NCI-H1417 treated with DMSO at 0.1 percent for 48 hours (cell line): ENCODE measurements at places on chromosomes 3 and 15.

DNA sequence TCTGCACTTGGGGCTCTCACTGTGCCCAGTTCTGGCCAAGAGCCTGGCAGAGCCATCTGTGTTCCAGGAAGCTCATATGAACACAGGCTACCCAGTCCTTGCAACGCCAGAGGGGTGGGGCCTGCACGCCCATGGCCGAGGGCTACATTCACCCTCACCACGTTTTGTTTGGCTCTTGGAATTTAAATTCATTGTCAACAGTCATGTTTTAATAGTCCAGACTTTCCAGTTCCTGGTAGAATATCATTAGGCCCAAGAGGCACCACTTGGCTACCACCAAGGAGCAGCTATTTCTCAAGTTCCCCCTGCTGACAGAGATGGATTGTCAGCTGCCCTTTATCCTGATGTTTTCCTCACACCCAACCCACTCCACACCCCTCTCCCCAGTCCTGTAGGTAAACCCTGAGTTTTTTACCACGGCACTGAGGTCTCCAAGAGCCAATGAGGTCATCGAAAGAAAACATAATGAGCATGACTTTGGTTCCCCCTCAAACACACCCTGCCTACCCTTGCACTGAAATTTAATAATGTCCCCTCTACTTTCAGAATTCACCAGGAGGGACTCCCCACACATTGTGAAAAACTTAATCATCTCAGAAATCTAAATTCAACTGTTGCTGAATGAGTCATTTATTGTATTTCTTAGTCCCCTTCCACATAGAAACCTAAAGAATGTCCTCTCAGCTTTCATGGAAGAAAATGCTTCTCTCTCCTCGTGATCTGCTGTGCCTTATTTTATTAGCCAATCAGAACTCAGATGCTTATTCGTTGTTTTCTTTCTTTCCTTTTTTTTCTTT lies 125.1 kb downstream of the SHQ1 start:
- no peak for DNase-seq

DNA sequence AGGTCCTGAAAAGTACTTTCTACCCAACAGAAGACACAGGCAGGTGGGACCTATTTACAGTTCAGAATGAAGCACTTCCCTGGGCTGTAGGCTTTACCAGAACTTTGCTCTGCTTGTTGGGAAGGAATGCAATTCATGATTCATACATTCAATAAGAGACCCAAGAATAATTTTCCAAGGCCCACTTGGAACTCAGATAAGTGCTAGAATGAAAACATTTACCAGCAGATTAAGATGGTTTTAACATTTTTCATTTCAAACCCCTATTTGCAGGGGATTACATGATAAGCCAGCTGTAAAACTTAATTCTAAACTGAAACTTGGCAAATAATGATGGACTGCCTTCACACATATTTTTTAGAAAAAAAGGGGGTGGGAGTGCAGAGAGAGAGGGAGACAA lies 417.2 kb downstream of the ERC2 start:
- no peak for DNase-seq

DNA sequence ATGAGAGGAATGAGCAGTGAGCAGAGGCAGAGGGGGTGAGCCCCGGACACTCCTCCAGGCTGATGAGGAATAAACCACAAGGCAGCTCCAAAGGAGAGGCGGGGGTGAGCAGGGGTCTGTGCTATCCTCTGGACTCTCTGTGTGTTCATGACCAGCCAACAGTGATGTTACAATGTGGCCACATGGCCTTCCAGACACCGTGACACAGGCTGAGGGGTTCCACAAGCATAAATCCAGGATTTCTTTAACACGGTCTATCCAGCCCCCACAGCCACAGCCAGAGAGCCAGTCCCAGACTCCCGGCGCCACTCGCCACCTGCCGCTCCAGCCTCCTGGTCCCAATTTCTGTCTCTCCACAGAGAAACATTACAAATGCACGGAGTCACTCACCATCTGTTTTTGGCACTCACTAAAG lies 24.4 kb downstream of the XXYLT1 start:
- DNase-seq, result no peak

DNA sequence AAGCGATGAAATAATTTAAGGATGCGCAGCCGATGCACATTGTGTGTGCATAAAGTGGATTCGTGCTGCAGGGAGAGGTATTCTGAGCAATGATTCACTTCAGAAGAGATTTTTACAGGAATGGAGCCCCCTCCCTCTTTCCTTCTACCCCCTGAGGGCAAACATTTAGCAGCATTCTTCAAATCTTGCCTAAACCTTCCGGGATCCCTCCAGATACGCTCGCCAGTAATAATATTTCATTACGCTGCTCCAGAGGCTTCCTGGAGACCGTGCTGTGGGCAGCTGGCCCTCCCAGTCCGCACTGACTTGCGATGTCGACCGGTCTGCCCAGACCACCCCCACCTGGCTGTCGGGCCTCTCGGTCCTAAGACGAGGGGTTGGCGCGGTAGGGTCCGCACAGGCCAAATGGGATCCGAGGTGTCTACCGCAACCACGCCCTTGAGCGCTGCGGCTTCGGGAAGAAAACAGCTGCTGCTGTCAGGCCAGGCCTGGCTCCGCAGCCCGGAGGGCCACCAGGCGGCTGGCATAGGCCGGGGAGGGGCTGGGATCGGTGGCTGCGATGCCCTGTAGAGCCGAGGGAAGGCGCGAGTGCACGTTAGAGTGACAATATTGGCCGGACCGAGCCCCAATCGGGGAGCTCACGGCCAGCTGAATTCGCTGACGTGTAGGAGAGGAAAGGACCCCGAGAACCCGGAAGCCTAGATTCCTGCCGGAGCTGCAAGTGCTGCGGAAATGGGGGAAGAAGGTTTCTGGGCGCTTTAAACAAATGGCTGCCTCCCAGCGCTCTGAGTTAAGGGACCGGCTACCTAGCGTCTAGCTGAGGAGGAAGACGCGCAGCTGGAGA lies 14.3 kb downstream of the ZIC4 start:
- DNase-seq, result no peak

- no peak for DNase-seq
Observed at GRCh38 chr3:176587089-176587488, 610.2 kb downstream of the TBL1XR1 start.

GRCh38 chr3:188220097-188220788 lies 66.3 kb downstream of the LPP start:
- no peak for DNase-seq

GRCh38 chr3:37718632-37719031 lies 143.0 kb upstream of the CTDSPL start:
- no peak for DNase-seq

GRCh38 chr3:195247086-195247862 lies 23.7 kb downstream of the XXYLT1 start:
- DNase-seq, result no peak

DNA sequence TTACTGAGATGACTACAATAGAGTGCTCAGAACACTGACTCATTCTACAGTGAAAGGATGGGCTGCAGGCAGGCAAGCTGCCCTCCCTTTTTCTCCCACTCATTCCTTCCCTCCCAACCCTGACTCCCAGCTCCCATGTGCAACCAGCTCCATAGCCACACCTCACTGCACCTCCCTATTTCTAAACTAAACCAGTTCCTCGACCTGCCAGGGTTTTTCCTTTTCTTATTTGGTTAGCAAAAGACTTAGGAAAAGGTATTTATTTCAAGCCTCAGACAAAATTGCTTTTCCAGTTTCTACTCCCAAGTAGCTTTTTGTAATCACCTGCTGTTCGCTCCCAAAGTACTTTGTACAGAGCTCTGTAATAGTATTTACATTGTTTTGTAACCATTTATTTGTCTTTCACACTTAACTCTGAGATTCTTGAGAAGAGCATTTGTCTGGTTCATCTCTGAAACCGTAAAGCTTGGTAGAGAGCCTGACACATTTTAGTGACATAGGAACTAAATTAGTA lies 2.2 kb downstream of the AADAC start:
- no peak for DNase-seq

DNA sequence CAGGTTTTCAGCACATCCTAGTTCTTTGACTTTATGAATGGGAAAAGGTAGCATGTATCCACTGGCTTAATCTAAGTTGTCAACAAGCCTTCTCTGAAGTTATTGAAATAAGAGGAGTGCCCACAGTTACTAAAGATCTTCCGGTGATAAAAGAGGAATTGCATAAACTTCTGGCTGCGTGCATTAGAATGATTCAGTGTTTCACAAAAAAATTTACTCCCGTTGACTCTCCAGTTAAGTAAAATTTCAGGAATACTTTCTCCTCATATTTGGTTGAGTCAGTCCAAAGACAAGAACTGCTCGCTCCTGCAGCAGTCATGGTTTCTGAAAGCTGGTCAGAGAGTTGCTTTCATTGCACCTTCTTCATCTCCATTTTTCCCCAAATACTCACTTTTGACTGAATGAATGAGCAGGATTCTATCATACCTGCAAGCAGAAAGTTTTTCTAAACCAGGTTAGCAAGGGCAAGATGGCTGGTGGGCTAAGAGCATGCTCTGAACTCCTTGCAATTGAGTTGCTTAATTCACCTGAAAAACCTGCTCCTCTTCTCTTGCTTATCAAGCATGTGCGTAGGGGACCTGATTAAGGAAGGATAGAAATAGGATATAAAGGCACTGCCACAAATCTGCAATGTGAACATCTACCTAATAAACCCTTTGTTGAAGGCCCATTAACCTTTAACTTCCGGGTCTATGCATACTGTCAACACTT lies 64.2 kb upstream of the TIMP4 start:
- DNase-seq, result no peak

- DNase-seq, result no peak
Observed at GRCh38 chr15:73530649-73531048, 87.7 kb downstream of the REC114 start.

GRCh38 chr3:130699765-130700164 lies 46.9 kb downstream of the PIK3R4 start:
- no peak for DNase-seq

DNA sequence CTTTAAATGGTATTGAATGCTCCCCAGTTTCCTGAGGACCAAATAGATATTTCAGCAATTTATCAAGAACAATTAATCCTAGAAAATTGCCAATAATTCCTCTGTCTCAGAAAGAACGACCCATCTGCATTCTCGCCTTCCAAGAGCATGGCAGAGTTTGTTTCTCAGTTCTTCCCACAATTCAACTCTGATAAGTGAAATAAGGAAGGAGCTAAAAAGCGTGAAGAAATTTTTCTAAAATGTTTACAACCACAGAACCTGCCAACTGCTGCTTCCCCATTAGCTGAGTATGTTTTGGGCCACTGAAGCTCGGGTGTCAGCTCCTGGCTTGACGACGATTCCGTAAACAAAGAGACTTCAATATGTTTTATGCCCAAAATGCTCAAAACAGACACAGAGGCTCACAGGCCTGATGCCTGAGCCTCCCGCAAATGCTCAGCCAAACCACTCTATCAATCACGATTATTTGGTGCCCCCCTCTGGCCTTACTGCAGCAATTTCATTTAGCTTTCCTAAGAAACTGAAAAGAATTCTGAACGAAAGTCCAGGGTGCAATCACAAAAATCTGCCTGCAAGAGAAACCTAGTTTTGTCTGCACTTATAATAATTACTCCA lies 259.2 kb upstream of the CCDC54 start:
- no peak for DNase-seq

DNA sequence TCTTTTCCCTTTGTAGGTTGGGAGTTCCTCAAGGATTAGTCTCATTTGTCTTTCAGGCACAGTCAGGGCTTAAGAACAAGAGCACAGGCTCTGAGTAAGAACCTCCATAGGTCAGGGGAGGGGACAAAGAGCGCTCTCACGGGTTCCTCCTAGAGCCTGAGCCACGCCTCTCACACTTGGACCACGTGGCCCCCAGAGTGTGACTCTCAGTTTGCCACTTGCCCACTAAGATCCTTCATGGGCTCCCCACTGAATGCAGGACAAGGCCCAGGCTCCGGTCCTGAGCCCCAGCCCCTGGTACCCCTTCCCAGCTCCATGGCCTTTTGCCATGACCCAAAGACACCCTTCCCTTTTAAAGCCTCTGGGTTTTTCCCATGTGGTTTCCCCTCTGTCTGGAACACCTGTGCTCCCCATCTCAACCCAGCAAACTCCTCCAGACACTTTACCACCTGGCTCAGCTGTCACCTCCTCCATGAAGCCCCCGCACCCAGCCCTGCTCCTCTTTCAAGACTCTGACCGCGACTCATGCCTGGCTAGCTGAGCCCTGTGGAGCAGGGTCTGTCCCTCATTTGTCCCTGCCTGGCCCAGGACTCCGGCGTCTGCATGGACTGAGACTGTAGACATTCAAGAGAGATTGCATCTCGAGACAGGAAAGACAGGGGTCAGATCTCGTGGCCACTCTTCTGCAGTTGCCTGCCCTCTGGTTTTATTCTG lies 32.7 kb downstream of the IQSEC1 start:
- DNase-seq, result no peak

- no peak for DNase-seq
Observed at GRCh38 chr15:92570391-92570790, 85.2 kb downstream of the FAM174B start.

- DNase-seq, result no peak
Observed at GRCh38 chr15:75867449-75867848, 24.2 kb downstream of the UBE2Q2 start.

DNA sequence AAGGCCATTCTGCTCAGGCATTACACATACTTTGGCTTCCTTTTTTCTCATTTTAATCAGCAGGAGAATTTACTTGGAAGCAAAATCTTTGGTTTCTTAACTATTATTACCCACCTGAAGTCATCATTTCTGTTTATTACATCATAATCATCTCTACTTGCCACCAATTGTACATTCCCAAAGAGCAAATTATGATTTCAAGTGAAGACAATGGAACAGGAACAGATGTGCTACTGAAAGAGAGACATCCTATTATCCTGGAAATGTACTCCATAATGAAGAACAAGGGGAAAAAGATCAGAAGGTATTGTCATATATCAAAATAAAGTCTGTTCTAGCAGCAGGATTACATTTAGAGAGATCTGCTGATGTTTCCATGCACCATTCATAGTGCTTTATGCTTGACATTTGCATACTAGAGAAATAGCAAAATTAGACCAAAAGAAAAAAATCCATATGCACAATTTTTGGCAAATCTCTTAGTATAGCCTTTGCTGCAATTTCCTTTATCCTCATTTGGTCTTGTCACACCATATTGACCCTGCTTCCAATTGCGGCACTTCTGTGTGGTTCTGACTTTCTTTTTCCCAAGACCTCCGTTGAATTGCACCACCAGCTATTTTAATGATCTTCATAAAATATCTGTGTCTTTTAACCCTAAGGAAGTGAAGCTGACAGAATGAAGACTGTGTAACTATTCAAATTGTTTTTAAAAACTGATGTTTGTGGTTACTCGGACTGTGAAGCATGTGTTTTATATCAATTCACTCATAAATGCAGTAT lies 683.8 kb downstream of the ZNF385D start:
- no peak for DNase-seq

GRCh38 chr3:30512576-30512975 lies 93.8 kb upstream of the TGFBR2 start:
- DNase-seq, result no peak

DNA sequence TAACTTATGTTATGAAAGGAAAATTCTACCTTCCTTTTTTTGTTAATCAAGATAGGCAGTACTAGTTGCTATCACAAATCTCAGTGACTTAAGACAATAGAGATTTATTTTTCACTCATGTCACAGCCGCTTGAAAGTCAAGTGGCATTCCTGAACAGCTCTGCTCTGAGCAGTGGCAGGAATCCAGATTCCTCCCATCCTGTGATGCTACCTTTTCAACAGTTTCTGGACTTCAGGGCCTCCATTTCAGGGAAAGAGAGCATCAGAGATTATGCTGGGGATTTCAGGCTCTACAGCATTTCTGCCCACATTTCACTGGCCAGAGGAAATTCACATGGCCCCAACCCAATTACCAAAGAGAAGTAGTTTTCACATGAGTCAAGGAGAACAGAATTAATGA lies 83.4 kb downstream of the IL1RAP start:
- no peak for DNase-seq

- no peak for DNase-seq
Observed at GRCh38 chr15:63188247-63188925, 1.0 kb upstream of the RAB8B start.
